Body of pancreas (tissue), 4 donors: ENCODE measurements at places on chromosomes 16 and 17. TPM values are rescaled to one million over a fixed set of nuclear protein-coding genes. Genes with fewer than 3 reads are reported as not detected.
A peak's percentile ranks its signal among the peaks of the same experiment; 100 is the strongest.

DNA sequence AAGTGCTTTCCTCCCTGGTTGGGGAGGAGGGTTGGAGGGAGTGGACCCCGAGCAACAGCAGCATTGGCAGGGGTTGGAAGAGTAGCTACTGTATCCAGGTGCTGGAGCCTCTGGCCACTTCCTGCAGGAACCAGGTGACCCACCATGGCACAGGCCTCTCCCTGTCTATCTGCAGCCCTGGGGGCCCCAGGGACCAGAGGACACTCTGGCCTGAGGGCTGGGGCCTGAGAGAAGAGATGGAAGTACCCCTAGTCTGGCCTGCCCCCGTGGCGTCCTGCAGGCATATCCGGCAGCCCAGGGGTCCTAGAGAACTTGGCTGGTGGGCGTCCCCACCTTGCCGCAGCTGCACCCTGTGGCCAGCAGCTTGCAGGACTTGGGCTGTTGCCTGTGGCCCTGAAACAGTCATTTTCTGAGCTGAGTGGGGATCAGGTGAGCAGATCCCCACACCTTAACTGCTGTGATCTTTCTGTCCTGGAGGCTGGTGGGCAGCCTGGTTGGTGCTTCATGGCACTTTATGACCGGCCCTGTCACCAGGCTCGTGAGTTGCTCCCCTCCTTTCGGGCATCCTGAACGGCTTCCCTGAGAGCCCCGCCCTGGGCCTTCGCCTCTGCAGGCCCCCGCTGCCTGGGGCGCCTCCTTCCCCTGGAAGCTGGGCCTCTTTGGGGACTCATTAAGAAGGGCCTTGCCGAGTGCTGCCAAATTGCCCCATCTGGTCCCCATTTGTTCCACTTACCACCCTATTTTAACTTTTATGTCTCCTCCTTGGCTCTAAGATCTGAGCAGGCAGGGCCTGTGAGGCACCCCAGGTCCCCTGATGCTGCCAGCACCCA, 298.6 kb downstream of the SEC14L1 start:
- no peak for DNase-seq
- H3K36me3 ChIP-seq: no peaks in the 10 kb centered on the region
- peaks cover 33% of the 10 kb centered on the region for H3K4me1 ChIP-seq
- no peak overlapping the region for H3K4me3 ChIP-seq
- no peak overlapping the region for H3K27ac ChIP-seq

C16orf95 gene
- total RNA-seq: 1.3 TPM

DNA sequence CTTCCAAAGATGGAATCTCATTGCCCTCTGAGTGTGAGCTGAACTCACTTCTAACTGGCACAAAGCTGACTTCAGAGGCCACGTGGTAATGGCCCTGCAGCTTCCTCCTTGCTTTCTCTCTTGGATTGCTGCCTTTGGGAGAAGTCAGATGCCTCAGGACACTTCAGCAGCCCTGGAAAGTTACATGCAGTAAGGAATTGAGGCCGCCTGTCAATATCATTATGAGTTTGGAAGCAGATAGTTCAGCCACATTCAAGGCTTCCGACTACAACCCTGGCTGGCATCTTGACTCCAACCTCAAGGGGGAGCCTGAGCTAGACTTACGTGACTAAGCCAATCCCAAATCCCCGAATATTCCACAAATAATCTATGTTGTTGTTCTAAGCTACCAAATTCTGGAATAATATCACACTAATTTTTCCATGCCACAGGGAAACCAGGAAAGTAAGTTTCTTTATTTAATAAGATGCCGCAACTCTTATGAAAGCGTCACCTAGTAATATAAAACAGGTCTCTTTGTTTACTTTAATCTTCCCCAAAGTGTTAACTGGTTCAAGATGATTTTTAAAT, 13.6 kb downstream of the CEP20 start:
- no peaks in the 10 kb centered on the region for H3K36me3 ChIP-seq
- peak; percentile 71 for DNase-seq
- no peak overlapping the region for H3K27ac ChIP-seq
- no peaks in the 10 kb centered on the region for H3K27me3 ChIP-seq
- H3K4me1 ChIP-seq: no peaks in the 10 kb centered on the region
- H3K4me3 ChIP-seq: no peak overlapping the region

DNA sequence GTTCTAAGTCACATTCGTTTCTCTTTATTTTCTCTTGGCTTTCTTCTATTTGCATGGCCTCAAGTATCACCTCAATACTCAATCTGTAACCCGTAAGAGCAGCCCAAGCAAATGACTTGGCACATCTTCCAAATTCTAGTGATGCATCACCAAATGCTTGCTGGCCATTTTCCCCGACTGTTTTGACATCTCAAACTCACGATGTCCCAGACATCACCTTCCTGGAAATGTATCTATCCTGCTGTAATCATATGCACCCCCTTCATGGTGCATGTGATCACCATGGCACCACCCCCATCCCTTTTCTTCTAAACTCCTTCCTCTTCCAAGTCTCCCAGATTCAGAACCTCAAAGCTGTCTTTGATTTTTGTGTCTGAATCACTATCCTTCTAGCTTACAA, 24.0 kb upstream of the ABCA5 start:
- no peak overlapping the region for H3K27ac ChIP-seq
- no peaks in the 10 kb centered on the region for H3K27me3 ChIP-seq
- no peak overlapping the region for H3K4me3 ChIP-seq
- H3K4me1 ChIP-seq: peaks cover 8% of the 10 kb centered on the region

- H3K36me3 ChIP-seq: no peaks in the 10 kb centered on the region
- peaks cover 3% of the 10 kb centered on the region for H3K4me1 ChIP-seq
- no peak overlapping the region for H3K27ac ChIP-seq
- no peak for DNase-seq
- no peak overlapping the region for H3K4me3 ChIP-seq
Measured at GRCh38 chr16:27164352-27164751, 39.0 kb upstream of the KDM8 start.
